ENCODE measurements at places on chromosomes 5 and 9.

DNA sequence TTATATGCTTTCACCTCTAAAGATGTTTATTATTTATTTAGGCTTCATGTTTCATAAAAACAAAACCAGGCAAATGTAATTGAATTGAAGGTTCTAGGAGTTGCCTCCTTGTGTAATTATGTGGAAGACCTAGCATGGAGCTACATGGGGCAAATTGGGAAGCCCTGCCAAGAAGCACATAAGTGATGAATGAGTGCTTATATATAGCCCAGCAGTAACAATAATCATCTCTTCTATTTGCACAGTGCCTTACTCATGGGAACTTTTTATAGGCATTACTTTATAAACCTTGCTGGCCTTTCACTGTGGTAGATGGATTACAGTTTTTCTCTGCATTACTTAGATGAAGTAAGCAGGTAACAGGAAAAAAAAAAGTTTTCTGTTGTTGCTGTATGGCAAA lies 40.0 kb upstream of the GRAMD2B start:
- no peak for DNase-seq

DNA sequence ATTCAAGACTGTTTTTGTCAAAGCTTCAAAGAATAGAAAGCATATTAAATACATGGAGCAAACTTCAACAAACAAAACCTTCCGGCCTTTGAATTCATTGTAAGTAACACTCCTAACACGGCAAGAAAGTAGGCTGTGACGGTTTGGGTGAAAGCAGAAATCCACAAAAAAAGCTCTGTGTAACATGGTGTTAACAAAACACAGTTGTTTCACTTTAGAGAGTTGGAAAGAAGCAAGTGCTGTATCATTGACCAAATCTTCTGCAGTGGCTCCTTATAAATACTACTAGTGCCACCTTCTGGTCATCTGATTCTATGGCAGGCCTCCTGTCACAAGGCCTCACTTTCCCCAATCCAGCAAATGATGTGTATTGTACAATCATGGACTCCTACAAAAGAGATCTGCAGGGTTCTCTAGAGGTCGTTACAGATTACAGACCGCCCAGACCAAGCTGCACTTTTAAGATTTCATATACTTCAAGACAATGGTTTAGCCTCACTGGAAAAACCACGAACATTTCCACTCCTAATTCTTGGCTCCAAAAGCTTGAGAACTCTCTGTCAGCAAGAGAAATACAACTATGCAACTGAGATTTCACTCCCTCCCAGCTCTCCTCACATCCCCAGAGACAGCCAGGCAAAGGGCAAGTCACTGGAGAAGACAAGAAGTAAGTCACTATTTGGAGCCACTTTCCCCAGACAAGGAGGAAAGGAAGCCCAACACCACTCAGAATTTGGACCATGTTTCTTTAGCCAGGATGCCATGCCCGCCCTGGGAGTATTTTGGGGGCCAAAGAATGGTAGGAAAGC lies 196.2 kb downstream of the DTWD2 start:
- no peak for DNase-seq

DNA sequence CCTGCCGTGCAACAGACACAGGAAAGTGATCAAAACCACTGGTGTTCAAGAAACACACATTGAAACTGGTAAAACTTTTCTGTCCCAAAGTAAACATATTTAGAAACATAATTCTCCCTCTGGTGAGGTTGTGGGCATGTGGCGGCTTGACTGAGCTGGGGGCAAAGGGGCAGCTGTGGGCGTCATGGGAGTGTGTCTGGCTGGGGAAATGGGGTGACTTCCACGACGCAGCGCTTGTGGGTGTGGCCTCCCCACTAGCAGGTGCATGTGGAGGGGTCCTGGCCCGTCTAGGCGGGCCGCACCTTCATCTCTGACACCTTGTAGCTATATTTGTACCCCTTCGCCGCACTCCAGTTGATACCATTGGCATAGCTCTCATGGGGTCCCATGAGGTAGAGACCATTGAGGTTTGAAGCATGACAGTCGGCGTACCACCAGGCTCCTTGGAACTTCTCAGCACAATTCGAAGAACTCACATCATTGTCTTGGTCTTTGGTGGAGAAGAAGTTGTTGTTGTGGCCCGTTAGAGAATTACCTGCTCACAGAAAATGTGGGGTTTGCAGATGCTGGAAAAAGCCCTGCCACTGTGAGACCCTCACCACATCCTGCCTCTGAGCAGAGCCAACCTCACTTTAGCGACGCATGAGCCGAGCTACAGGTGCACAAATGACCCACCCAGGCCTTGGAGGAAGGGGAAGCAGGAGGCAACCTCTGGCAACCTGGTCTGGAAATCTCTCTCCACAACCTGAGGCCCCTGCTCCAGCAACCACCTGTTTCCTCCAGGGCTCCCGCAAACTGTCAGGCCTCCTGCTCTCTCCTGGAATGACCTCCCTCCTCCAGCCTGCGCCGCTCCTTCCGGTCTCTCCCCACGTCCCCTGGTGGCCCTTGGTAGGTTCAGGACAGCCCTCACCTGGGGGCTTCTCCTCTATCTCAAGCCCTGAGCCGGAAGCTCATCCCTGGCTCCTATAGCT lies 7.9 kb downstream of the FCN1 start:
- no peak for DNase-seq

DNA sequence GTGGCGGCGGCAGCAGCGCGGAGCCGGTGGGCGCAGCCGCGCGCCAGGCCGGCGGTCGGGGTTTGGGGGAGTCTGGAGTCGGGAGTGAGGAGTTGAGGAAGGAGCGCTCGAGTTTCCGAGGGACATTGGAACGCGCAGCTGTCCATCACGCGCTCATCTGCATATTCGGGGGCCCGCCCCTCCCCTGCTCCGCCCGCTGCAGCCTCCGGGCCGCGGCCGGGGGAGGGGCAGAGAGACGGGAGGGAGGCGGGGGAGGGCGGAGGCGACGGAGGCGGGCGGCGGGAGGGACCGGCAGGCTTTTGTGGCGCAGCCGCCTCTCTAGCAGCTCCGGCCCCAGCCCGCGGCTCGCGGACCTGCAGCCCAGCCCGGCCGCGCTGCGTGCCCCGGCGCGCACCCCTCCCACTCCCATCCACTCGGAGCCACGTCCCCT lies at the start of gene IRX2:
IRX2 (minus strand) TSS at position 86 of the 430 bp plus-strand sequence. CDS start 264 bp downstream, outside the sequence.
- no peak for DNase-seq

- no peak for DNase-seq
Measured at GRCh38 chr5:150554857-150555256, 46.9 kb downstream of the NDST1 start.

DNA sequence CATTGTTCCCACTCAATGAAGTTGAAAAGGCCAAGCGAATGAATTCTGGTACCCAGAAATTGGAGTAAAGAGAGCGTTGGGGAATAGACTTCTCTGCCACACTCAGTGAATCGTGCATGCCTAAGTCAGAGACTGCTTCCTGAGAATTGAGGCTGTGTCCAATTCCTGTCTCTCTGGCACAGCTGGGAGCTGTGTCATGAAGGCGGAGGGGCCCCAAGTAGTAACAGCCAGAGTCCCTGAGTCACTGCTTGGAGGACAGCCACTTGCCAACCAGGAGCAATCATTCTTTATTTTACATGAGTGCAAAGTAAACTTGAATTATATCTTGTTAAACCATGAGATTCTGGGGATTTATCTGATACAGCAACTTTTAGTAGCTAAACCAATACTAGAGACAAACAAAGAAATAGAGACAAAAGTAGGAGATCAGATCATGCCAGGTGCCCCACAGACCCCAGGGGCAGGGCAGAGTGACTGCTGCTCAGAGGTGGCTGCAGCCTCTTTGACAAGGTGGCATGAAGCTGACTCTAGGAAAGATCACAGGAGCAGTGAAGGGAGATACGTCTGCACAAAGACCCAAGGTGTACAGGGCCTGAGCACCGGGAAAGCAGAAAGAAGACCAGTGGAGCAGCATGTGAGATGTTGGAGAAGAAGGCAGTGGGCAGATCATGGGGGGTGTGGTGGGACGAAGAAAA lies 246.0 kb downstream of the GADD45G start:
- no peak for DNase-seq

- DNase-seq, result no peak
Measured at GRCh38 chr5:1709171-1709803, 90.3 kb downstream of the MRPL36 start.

Data from iPS DF 19.7 (cell line).